GM03348 (cell line): ENCODE measurements at places on chromosomes 4 and X.

DNA sequence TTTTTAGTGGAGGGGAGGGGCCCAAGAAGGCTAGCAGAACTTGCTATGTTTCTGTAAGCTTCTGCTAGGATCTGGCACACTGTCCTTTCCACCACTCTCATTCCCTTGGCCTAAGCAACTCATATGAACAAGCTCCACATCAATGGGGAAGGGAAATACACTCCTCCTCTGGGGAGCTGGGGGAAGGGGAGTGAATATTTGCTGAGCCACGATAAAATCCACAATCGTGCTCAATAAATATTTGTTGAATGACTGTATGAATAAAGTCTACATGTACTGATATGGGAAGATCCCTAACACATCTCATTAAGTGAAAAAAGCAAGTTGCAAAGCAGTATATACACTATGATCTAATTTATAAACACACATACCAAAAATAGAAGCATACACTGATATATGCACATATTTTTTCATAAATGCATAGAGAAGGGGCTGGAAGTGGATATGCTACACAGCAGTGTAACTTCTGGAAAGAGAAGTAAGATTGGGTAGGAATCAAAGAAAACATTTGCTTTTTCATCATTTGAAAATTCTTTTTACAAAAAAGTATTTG is 95.8 kb upstream of the EFHC2 start:
- DNase-seq = no peak

GRCh38 chr4:124530464-124531077 is 182.0 kb downstream of the ANKRD50 start:
- no peak for DNase-seq

- no peak for DNase-seq
Observed at GRCh38 chrX:31388946-31389345, 317.1 kb upstream of the FTHL17 start.

GRCh38 chr4:139214039-139214534 is 37.1 kb upstream of the ELF2 start:
- no peak for DNase-seq

GRCh38 chr4:184462724-184463123 is 11.6 kb downstream of the IRF2 start:
- DNase-seq = no peak

DNA sequence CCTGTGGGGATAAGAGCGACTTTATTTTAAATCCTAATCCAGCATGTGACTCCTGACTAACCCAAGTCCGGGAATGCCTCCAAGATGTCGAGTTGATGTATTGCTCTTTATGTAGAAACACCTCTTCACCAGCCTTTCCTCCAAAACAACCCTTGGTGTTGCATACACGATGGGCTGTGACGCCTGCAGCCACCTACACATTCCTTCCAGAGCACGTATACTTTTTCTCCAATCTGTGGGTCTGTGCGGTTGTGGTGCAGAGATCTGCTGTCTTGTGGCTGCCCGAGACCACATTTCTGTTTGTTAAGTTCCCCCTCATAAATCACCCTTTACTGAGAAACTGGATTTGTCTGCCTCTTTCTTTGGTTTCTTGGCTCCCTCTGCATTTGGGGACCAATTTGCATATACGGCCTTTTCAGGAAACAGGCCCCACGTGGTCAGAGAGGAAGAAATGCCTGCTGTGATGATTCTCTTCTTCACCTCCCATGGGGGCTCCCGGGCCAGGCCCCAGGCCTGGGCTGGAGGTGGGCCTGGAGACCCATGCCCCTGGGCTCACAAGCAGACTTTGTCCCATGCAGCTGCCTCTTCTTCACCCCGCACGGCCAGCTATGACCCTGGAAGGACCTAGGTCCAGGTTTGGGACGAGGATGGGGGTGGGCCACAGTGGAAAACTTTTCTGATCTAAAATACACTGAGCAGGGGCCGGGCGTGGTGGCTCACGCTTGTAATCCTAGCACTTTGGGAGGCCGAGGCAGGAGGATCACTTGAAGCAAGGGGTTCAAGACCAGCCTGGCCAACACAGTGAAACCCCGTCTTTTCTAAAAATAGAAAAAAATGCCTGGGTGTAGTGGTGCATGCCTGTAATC is 21.4 kb upstream of the AFAP1 start:
- peak; percentile 90 for DNase-seq

GRCh38 chr4:98728433-98728832 is 70.0 kb upstream of the TSPAN5 start:
- peak; percentile 37 for DNase-seq

GRCh38 chr4:167020410-167020809 is 213.9 kb downstream of the SPOCK3 start:
- DNase-seq = no peak

- peak; percentile 40 for DNase-seq
Observed at GRCh38 chrX:41381685-41382084, 47.7 kb downstream of the DDX3X start.

- peak; percentile 54 for DNase-seq
Observed at GRCh38 chrX:100643956-100644860, at the start of gene SRPX2. TSS of gene SRPX2 (plus strand) at chrX:100644199. CDS start at chrX:100646323, 2,124 bp downstream.

- no peak for DNase-seq
Observed at GRCh38 chrX:55279832-55280231, 15.1 kb upstream of the PAGE3 start.

DNA sequence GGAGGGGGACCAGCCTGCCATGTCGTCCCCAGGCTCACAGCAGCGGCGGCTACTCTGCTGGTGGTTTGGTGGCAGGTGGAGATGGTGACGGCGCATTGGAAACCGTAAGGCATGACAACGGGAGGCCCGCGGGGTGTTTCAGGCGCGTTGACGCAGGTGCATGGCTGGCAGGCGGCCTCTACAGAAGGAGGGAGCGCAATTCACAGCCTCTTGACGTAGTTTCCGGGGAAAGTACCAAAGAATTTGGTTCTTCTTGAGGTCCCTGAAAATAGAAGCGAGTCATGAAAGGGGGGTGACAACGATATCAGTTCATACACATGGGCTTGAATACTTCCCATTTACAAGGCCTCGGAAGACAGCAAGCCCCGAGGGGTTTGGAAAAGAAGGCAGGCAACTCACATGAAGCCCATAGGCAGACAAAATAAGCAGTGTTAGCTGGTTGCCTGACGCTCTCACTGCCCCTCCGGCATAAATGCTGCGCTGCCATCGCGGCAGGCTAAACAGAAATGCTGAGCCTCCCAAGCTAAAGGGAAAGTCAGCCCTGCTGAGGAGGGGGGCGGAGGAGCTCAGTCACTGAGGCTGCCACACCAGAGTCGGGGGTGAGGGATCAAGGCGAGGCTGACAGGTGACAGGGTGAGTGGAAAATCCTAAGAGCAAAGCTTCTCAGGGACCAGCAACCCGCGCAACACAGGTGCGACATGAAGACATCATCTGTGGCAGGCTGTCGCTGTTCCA is 52.3 kb upstream of the PDLIM3 start:
- no peak for DNase-seq

DNA sequence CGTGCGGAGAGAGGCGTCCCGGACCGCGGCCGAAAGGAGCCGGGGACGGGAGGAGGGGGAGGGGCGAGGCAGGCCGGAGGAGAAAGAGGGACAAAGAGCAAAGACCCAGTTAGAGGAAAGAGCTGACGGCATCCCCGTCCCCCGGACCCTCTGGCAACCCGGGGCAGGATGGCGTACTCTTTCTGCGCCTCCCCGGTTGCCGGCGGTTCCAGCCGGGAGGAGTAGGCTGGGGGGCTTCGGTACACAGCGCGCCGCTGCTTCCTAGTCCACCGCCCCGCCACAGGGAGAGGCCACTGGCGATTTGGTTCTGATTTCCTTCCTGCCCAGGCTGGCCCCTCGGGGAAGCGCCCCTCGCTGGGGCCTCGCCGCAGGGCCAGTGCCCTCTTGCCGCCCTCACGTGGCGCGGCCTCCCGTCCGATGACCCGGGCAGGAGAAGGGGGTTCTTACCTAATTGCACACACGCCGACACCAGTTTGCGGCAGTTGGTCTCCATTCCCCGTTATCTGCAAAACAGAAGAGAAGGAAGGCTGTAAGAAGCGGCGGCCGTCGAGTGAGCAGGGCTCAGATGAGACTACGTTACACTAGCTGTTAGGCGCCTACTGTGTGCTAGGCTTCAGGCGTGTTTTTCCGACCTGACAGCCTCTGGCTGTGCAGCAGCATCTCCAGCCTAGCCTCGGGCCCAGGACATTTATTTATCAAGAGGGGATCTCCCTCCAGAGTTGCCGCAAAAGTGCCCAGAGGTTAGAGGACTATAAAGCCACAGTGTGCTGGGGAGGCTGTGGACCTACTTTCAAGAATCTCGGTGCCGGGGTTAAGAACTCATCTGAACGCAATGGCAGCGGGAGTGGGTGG is 9.9 kb upstream of the PITX2 start:
- DNase-seq = no peak

GRCh38 chrX:92231391-92231790 is 452.2 kb downstream of the PCDH11X start:
- no peak for DNase-seq

DNA sequence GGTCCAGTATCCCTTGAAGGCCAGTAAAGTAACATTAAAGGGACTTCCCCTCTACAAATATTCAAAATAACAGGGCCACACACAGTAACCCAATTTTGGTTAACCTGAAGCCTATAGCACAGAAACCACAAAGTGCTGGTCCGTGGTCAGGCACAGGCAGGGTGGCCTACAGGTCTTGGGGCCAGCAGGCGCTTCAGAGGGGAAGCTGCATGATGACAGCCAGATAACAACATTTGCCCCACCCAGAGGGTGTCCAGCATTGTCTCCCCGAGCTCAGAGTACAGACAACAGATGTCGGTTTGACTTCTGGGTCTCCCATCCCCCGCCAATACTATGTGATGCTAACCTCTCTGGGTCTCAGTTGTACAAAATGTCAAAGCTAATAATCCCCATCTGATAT is 51.1 kb downstream of the SH3KBP1 start:
- DNase-seq = no peak

DNA sequence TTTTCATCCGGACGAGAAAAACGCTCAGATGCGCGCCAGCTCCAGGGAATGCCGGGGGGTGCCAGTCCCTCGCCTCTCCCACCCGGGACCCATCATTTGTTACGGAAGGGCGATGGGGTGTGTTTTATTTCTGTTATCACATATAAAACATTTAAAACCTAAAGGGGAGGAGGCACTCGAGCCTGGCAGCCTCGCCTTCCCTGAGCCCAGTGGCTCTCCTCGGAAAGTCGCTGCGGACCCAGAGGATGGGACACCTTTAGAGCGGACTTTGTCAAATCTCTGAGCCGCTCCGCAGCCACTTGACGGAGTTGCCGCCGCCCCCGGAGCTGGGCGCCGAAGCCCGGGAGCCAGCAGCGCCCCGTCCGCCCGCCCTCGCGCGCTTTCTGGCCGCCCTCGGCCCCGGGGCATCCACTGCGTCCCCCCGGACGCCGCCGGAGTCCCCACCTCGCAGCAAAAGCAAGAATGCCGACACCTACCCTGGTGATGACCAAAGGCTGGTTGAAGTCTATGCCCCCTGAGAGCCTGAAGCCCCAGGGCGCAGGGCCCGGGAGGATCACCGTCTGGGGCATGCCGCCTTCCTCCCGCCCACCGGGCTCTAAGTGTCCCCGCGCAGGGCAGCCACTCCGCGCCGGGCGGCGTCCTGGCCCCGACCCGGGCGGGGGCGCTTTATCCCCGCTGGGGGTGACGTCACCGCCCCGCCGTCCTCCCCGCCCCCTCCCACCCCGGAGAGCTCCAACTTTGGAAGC is at the start of gene PDLIM3:
TSS of gene PDLIM3 (minus strand) at position 642 of the 746 bp plus-strand sequence. CDS start at position 569, 73 bp downstream.
- DNase-seq = peak; percentile 67

GRCh38 chr4:83413676-83414075 is 41.9 kb downstream of the HELQ start:
- no peak for DNase-seq

GRCh38 chrX:143615851-143616250 is 20.1 kb downstream of the SLITRK4 start:
- no peak for DNase-seq

DNA sequence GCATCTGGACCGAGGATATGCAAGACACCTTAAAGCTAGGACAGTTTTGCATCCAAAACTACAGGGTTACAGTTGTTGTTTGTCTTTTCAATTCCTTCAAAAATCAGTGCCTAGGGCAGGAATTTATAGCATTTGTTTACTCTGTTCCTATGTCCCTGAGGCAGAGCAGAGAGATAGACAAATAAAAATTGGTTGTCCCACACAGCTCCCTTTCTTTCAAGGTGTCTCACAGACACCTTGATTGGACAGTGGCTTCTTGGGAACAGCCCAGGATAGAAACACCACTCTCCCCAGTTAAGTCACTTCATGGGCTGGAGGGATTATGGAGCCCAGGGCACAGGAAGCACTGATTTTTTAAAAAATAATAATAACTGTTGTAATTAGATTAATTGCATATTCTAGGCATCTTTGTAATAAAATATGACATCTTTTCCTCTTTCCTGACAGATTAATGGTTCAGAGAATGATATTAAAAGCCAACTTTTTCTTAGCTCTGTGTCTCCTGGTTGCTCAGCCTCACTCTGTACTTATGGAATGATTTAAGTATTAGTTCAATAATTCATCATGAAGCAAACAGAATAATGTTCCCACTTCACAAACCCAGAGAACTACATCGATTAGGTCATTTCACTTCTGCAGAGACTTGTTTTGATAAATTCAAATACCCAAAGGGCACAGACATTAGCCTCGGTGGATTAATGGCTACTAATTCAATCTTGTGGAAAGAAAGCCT is 8.2 kb downstream of the MAGEB17 start:
- DNase-seq = no peak

DNA sequence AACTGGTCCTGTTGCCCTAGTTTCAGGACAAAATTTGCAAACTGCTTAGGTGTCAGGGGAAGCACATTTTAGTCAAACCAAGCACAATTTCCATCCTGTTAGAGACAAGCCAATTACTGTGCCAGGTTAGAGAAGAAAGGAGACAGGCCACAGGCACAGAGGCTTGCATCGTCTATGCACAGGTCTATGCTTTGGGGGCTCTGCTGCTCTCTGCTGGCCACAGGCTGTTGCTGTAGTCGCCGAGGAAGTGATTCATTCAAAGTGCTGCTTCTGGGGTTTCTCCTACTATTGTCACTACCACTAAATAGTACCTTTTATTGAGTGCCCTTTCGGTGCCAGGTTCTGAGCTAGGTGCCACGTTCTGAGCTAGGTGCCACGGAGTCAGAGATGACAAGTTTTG is 45.5 kb downstream of the VGLL1 start:
- peak; percentile 37 for DNase-seq

GRCh38 chr4:143701365-143701764 is 890 bp upstream of the FREM3 start:
- DNase-seq = no peak

GRCh38 chr4:31185014-31185585 is 464.9 kb downstream of the PCDH7 start:
- no peak for DNase-seq

- DNase-seq = peak; percentile 82
Observed at GRCh38 chrX:19673375-19674040, 158.2 kb upstream of the MAP3K15 start.
